ENCODE measurements at places on chromosomes 13 and 19.

DNA sequence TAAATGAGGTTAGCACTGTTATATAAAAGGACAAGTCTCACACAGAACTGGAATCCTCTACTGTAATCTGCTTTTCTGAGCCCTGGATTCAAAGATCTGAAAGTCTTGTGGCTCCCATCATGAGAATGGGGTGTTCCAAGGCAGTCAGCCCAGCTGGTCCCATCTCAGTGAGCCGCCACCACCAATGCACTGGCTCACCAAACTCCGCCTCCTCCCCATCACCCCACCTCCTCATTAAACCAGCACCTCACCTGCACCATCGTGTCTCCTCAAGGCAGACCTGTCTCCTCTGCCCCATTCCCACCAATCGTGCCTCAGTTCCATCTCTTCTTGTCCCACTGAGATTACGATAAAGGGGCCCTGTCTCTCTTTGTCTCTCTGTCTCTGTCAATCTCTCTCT is 166.7 kb downstream of the USP12 start:
- no peak for DNase-seq

DNA sequence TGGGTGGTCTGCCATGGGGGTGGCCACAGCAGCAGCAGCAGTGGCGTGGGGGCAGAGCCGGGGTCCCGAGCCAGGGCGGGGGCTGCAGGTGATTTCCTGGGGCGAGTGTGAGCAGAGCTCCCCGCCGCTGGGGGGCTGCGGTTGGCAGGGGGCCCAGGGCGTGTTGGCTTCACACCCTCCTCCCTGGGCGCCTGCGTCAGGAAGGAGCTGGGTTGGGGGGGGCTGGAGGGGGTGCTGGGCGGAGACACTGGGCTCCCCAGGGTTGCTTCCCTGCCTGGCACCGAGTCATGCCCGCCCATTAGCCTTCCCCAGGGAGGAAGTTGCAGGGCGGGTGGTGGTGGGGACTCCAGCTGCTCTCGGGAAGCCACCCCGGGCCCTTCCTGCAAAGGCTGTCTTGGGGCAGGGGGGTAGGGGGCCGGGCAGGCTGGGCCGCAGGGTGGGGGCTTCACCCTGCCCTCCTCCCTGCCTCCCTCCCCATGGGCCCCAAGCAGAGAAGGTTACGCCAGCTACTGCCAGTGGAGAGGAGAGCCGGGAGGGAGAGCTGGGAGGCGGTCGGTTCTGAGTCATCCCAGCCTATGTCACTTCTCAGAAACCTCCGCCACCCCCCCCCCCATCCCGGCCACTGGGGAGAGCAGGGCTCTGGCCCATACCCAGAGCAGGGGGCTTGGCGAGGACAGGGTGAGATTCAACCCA is 4.6 kb downstream of the MIDN start:
- peak; percentile 73 for DNase-seq

- DNase-seq, result no peak
Measured at GRCh38 chr13:84844473-84844872, 954.7 kb downstream of the SLITRK6 start.

GRCh38 chr19:52679598-52679997 is 41.4 kb upstream of the ZNF83 start:
- DNase-seq, result no peak

DNA sequence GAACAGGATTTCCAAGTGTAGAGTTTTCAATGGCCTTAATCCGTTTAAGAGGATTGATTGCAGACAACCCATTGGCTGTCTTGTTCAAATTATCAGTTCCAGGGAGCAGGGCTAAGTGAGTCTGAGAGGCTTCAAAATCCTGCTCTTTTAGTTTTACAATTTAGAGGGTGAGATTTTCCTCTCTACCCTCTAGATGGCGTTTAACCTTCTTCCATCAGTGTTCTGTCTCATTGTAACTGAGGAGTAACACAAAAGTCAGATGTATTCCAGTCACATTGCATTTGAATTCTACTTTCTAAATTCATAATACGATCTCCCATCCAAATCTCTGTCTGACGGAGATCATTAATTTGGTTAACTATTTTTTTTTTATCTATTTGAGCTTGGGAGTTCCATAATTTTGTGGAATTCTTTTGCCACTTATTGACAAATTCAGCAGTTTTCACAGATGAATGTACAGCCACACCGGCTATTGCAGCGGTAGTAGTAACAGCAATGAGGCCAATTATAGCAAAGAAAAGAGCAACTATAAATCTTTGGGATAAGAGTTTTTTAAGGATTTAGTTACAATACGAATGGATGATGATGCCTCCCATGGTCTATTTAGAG is 7.8 kb upstream of the C19orf84 start:
- no peak for DNase-seq

GRCh38 chr13:79990048-79990447 is 350.9 kb downstream of the SPRY2 start:
- DNase-seq, result no peak

- no peak for DNase-seq
Measured at GRCh38 chr13:44932850-44933251, 56.4 kb downstream of the NUFIP1 start.

- DNase-seq, result no peak
Measured at GRCh38 chr13:105445796-105446195, 1089.7 kb downstream of the EFNB2 start.

- DNase-seq, result no peak
Measured at GRCh38 chr19:5956728-5957127, 21.2 kb downstream of the RANBP3 start.

DNA sequence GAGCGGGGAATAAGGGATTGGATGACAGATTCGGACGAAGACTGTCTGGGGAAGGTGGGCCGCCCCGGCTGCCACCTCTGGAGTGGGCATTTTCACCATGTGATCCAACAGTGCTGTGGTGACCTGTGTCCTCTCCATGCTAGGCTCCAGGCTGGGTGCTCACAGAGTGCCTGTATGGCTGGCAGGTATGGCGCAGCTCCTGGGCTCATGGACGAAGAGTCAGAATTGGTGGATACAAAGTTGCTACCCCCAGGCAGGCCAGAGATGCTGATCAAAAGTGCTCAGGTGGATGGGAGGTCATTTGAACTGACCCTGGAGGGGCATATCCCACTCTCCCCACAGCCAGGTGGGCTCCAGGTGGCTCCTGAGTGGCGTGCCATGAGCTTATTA is 111.3 kb upstream of the UQCRFS1 start:
- no peak for DNase-seq

- no peak for DNase-seq
Measured at GRCh38 chr13:98893371-98893770, 84.5 kb downstream of the DOCK9 start.

DNA sequence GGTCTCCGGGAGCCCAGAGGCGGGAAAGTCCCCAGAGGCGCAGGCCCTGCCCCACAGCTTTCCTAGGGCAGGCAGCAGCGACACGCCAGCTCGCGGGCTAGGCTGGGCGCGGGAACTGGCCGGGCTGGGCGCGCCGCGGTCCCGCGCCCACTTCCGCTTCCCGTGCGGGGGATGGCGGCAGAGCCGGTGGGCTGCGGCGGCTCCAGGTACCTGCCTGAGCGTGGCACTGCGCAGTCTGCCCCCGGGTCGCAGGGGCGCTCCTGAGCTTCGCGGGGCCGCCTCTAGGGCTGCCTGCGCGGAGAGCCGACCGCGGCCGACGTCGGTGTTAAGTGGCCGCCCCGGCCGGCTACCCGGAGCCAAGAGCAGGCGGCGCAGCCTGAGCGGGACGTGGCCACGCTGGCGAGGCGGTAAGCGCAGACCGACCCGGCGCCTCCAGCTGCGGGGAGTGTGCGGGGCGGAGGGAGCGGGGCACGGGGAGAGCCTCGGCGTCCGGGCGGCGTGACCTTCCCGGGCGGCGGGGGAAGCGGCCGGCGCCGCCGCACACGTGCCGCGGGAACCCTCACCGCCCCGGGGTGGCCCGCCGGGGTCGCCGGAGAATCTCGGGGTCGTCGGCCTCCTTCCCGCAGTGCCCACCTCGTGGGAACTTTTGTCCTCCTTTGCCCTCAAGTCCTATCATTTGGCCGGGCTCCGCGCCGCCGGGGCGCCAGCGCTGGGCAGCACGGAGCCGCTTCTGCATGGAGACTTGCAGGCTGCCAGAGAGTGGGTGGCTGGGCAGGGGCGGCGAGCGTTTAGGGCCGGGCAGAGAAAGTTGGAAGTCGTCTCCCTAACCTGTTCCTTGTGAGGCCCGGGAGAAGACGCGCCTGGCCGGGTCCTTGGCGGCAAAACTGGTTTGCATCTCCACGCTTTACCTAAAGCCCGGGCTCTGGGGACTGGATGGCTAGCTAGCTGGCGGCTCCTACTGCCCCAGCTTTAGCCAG is 31.4 kb upstream of the MPHOSPH8 start:
- no peak for DNase-seq

GRCh38 chr19:11345122-11345803 is 805 bp downstream of the TMEM205 start:
- DNase-seq, result no peak

- peak; percentile 40 for DNase-seq
Measured at GRCh38 chr13:48220981-48221685, 11.9 kb upstream of the ITM2B start.

GRCh38 chr19:7897292-7897691 is 6.4 kb upstream of the MAP2K7 start:
- DNase-seq, result no peak

DNA sequence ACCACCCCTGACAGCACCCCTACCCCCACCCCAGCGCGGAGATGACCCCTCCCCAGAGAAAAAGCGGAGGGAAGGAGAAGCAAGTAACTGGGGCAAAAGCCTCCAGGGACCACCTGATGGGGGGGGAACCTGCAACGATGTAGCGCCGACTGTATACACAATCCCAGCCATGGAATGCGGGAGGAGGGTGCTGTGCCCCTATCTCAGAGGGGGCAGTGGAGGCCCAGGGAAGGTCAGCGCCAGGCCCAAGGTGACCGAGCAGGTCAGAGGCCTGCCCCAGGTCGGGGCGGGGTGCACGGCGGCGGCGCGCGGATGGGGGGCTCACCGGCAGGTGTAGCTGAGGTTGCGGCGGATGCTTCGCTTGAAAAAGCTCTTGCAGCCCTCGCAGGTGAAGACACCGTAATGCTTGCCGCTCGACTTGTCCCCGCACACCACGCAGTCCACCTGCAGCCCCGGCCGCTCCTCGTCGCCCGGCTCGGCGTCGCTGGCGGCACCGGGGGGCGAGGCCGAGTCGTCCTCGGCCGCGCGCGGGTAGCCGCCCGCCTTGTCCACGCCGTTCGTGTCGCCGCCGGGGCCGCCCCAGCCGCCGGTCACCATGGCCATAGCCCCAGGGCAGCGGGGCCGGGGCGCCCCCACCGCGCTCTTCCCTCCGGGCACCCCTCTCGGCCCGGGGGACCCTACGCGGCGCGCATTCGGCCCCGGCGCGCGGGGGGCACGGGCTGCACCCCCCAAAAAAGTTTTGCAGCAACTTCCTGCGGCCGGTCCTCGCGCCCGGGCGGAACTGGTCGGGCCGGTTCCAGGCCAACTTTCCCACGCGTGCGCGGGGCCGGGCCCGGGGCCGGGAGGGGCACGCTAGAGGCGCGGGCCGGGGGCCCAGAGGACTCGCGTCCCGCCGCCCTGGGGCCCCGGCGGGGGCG is 843 bp downstream of the NR2F6 start:
- DNase-seq, result no peak

DNA sequence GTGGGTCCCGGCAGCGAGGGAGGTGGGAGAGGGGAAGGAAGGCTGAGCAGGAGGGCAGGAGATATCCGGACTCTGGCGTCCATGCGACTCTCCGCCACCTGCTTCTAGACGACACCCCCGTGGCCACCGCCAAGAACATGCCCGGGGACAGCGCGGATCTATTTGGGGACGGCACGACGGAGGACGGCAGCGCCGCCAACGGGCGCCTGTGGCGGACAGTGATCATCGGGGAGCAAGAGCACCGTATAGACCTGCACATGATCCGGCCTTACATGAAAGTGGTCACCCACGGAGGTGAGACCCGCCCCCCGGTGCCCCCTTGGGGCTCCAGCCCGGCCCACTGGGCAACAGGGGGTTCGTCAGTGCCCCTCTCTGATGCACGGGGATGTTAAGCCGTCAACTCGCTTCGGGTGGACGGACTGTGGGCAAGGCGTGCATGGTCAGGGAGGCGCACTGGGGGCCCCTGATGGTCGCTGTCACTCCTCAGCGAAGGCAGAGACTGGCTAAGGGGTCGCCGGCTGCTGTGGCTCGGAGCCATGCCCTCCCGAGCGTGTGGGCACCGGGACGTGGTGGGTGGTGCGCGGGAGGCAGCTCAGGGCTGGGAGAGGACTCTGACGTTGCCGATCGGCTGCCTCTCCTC is 25.1 kb upstream of the NMRK2 start:
- DNase-seq, result no peak

- DNase-seq, result no peak
Measured at GRCh38 chr19:46860846-46861690, at the start of gene ARHGAP35. Gene ARHGAP35, plus strand, starts transcription at chr19:46860997. Its CDS starts 57,679 bp downstream, at chr19:46918676.

DNA sequence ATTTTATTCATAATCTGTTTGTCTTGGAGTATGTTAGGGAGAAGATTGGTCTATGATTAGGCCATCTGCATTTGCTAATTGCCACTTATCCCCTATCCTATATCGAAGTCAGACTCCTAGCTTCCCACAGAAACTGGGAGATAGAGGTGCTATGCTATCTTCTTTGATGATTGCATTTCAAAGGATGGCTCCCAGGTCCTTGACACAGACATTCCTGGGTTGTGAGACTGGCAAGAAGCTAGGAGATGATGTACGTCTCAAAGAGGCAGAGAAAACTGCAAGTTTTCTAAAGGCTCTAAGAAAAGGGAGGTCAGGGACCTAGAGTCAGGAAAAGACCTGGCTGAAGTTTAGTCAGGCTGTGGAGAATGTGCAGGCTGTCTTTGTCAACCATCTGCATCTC is 1251.9 kb downstream of the PCDH17 start:
- no peak for DNase-seq

- DNase-seq, result no peak
Measured at GRCh38 chr13:58406545-58406944, 775.0 kb downstream of the PCDH17 start.

DNA sequence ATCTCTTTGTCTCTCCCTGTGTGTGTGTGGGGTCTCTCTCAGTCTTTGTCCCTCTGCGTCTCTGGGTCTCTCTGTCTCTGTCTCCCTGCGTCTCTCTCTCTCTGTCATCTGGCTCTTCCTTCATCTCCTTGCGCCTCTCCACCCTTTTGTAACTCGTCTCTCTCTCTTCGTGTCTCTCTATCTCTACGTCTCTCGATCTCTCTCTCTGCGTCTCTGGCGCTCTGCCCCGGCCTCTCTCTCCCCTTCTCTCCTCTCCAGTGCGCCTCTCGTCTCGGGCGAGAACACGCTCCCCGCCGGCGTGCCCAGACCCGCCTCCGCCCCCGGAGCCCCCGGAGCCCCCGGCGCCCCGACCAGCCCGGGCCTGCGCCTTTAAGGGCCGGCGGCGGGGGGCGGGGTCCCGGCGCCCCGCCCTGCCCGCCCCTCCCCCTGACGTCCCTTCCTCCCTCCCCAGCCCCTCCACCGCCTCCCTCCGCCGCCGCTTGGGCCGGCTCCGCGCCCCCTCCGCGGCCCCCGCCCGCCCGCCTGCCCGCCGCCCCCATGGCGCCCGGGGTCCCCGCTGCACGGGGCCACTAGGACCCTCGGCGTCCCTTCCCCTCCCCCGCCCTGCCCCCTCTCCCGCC is at the start of gene MARK4:
Gene MARK4, plus strand, starts transcription at position 440 of the 620 bp plus-strand sequence. CDS start 318 bp downstream, outside the sequence.
- peak; percentile 33 for DNase-seq

DNA sequence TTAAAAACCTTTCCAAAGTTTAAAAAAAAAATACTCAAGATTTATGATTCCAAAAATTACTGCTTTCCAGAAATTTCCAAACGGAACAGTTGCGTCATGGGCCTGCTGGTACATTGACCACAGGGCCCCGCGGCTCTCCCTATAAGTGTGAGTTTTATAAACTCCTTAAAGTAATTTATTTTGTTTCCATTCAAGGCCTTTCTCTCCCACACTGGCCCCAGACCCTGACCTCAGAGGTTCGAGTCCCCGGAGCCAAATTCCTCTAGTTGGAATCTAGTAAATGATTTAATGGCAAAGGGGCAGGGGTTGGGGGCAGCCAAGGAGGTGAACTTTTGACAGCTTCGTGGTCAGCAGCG is 97.5 kb downstream of the INSR start:
- no peak for DNase-seq

GRCh38 chr13:109276261-109276660 is 510.1 kb downstream of the IRS2 start:
- DNase-seq, result no peak
